Smooth muscle cell of trachea (primary cell): ENCODE measurements at places on chromosomes 16 and 17. TPM values are rescaled to one million over a fixed set of nuclear protein-coding genes. Genes with fewer than 3 reads are reported as not detected.

MT1F gene
- 0.17 TPM in 1 of 2 replicates, not detected in the other for total RNA-seq

FOXC2 gene
- total RNA-seq = 0.66 and 1.0 TPM in 2 replicates

ARL4D gene
- 19.6 and 27.0 TPM in 2 replicates for total RNA-seq

CCDC182 gene
- total RNA-seq = not detected in 2 replicates

PPP1R27 gene
- total RNA-seq = 0.17 TPM in 1 of 2 replicates, not detected in the other

MAPT gene
- total RNA-seq = 0.44 and 1.2 TPM in 2 replicates

RAC3 gene
- total RNA-seq = 7.6 and 12.6 TPM in 2 replicates

ZFP3 gene
- total RNA-seq = 1.5 and 1.9 TPM in 2 replicates

GRB2 gene
- total RNA-seq = 74.9 and 86.8 TPM in 2 replicates

HLF gene
- total RNA-seq = under 0.01 and 0.17 TPM in 2 replicates

AFMID gene
- 34.8 and 42.8 TPM in 2 replicates for total RNA-seq

TBC1D3E gene
- not detected in 2 replicates for total RNA-seq

ALOX15B gene
- total RNA-seq = 0.17 TPM in 1 of 2 replicates, not detected in the other
